ENCODE measurements at places on chromosomes 11 and 22.

- no peak for DNase-seq
Observed at GRCh38 chr11:109815500-109816150, 277.6 kb upstream of the ZC3H12C start.

DNA sequence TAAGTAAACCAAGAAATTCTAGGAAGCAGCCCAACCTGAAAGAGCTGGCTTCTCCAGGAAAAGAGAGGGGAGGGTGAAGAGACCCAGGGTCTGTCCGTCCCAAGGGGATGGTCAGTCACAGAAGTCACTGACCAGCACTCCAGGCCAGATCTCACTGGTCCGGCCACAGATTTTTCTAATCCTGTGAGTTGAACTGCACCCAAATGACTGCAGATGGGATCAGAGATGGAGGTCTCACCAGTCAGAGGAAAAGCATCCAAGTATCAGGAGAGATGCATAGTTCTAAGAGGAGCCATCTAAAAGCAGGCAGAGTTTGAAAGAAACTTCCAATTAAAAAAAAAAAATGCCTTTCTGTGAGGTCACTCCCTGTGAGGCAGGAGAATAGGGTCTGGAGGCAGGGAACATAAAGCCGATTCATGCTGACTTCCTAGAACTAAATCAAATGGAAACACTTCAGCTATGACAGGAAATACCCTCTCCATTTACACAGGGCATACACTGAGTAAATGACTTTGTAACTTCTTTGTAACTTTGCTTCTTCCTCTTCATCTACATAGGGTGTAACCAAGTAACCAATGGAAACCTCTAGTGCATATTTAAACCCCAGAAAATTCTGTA lies 144.5 kb downstream of the CCDC34 start:
- DNase-seq, result no peak

GRCh38 chr22:36027935-36028645 lies 534 bp downstream of the RBFOX2 start:
- peak; percentile 29 for DNase-seq

DNA sequence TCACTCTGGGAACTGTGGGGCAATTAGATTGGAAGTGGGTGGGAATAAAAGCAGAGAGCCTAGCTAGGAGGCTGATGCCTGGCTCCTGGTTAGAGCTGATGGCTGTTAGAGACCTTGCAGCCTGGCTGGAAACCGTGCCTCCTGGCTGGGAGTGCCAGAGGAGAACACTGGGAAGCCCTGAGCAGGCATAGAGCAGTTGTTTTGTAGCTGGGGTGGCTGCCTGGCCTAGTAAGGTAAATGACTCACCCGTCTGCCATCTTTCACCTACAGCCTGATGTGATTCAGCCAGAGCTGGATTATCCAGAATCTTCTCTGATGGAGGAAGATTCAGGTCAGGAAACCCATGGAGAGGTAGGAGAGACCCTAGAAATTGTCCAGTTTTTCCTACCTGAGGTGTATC lies 6.1 kb downstream of the UQCR10 start:
- no peak for DNase-seq

DNA sequence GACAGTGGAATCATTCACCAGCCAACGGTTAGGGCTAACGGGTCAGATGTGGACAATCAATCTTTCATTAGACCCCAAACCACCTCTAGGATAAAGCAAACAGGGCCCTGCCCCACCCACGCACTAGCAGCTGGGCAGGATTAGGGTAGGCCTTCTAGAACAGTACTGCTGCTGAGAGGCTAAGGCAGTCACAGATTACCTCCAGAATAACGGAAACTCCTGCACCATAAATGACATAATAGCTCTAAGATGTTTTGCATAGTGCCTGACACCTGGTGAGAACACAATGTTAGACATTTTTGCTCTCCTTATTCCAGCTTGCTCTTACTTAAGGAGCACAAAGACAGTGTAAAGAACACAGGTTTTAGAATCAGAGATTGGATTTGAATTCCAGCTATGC lies 1.8 kb downstream of the SYTL2 start:
- DNase-seq, result peak; percentile 27

- DNase-seq, result no peak
Observed at GRCh38 chr11:27455667-27456066, 16.9 kb downstream of the LGR4 start.

GRCh38 chr11:134485316-134485715 lies 73.3 kb upstream of the B3GAT1 start:
- DNase-seq, result no peak

DNA sequence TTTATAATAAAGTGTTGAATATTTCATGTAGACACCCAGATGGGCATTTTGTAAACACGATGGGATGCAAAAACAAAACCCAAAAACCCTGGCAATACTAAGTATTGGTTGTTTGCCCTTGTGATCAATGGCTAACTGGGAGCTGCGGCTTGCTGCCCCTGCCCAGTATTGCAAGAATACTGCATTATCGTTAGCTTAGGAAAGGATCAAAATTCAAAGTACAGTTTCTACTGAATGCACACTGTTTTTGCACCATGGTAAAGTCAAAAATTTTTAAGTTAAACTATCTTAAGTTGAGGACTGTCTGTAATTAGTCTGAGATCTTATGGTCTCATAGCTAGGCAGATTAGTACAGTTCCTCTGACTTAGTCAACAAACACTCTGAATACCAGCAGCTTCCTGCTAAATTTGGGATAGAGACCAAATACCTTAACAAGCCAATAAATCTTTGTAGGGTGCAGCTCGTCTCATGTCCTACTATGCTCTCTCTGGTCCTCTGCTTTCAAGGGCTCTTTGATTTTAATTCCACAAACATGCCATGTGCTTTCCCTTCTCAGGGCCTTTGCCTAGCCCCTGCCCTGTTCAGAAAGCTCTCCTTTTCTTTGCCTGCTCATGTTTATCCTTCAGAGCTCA lies 4.0 kb downstream of the CCDC90B start:
- no peak for DNase-seq

DNA sequence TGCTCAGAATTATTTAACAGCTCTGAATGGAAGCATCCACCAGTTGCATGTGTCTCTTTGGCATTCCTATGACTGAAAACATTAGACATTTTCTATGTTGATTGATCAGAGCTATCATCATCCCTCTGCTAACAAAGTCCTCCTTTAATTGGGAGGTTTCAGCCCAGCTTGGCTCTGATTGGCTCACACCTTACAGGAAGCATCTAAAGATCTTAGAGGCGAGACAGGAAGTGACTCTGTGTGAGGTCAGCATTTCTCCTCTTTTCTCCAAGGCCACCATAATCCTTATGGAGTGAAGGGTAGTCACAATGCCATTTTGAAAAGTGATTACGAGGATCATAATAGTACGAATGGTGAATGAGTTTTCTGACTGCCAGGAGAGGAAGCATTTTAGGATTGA lies 260.8 kb downstream of the MIAT start:
- no peak for DNase-seq

DNA sequence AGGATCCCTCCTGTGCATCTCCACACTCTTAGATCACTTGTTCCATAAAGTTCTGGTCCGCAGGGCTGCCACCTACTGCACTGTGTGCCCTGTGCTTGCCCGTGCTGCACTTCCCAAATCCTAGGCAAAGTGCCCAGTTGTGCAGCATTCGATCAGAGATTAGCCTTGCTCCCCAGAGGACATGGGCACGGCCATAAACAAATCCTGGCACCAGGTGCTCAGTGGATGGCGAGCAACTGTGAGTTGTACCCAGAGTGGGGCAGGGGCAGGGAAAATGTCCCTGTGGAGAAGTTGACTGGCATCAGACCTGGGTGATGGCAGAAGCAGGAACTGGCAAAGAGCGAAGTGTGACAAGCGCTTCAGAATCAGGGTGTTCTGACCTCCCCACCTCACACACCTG lies 4.7 kb downstream of the FADS2 start:
- DNase-seq, result no peak

DNA sequence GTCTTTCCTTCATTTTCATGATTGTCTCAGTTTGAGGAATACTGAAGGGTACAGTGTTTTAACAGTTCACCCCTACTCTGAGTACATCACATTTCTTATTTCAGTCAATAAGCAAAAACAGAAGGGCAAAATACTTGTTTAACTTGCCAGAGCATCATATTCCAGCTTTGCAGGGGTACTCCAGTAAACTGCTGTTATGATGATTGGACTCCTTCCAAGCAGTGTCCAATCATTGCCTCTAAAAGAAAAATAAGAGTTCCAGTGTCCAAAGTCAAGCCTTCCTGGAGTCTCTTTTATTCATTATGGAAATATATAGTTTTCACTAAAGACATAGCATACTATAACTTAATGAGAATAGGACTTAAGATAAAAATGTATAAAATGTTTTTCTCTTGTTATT lies 105.1 kb downstream of the FANCF start:
- DNase-seq, result no peak

DNA sequence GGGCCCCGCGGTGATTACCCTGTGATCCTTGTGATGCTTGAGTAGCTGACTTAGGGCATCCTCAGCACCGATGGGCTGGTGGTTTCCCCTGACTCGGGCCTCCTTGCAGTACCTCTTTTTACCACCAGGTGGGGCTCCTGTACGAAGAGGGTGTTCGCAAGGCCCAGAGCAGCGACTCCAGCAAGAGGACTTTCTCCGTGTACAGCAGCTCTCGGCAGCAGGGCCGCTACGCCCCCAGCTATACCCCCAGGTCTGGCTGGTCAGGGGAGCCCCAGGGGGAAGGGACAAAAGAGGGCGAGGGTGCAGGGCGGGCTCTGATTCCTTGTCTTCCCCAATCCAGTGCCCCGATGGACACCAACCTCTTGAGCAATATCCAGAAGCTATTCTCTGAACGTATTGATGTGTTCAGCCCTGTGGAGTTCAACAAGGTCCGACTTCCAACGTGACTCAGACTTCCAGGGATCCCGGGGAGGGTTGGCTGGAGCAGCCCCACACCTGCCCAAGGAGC lies 1.3 kb upstream of the TM7SF2 start:
- DNase-seq, result peak; percentile 90

DNA sequence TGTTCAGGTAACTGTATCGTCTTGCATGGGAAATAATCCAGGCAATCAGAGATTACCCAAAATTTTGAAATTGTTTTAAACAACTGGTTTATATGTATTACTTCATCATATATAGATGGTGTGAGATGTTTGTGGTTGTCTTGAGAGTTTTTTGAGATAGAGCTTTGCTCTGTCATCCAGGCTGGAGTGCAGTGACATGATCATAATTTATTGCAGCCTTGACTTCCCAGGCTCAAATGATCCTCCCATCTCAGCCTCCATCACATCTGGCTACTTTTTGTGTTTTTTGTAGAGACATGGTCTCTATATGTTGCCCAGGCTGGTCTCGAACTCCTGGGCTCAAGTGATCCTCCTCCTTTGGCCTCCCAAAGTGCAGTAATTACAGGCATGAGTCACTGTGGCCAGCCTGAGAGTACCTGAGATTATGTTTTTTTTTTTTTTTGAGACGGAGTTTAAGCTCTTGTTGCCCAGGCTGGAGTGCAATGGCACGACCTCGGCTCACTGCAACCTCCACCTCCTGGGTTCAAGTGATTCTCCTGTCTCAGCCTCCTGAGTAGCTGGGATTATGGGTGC lies 11.5 kb downstream of the CTNND1 start:
- no peak for DNase-seq

DNA sequence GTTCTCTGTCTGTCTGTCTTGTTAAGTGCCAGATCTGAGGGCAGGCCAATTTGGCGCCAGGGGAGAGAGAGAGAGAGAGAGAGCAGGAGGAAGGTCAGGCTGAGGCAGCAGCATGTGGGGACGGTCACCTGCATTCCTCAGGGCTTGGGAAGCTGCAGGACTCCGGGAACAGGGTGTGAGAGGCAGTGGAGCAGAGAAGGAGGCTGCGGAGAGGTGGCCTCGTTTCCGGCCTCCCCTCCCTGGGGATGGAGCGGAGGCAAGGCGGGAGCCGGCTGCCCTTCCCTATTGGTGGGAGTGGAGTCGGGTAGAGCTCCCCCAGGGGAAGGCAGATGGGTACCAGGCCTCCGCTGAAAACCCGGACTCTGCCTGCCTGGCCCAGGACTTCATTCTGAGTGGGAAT lies 9.7 kb downstream of the CLMP start:
- DNase-seq, result no peak

DNA sequence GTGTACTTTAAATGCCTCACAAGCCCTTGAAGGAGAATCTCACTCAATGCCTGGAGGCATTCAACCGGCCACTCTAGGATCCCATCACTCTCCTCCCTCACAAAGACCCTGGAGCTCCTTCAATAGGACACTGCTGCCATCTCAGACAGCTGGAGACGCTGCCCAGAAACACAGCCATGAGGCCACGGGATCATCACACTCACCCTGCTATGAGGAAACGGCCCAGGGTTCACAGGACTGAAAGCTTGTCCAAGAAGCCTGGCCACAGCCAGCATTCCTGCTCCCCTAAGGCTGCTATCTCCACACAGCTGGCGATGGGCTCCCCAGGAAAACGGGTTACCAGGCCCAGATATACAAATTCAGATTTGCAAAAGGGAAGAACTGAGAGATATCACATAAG lies 13.2 kb downstream of the CARS1 start:
- DNase-seq, result no peak

GRCh38 chr11:30452114-30452513 lies 129.2 kb downstream of the ARL14EP start:
- no peak for DNase-seq

GRCh38 chr11:122337704-122338103 lies 221.7 kb upstream of the BLID start:
- DNase-seq, result no peak

DNA sequence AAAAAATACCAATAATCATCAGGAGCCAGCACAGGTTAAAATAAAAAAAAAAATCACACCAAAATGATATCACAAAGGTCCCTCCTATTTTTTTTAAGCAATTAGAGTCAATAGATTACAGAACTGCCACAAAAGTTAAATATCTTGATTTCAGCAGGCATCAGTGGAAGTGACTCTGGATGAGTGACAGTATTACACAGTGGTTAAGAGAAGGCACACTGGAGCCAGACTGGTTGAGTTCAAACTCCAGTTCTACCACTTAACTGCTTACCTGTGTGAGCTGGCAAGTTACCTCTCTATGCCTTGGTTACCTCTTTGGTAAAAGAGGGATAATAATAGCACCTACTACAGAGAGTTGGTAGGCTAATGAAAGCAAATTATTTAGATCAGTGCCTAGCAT lies 148.5 kb downstream of the ATG16L2 start:
- DNase-seq, result no peak

- peak; percentile 56 for DNase-seq
Observed at GRCh38 chr11:62108017-62108750, 15.6 kb upstream of the INCENP start.

GRCh38 chr22:42683578-42684283 lies 34.5 kb upstream of the CYB5R3 start:
- DNase-seq, result no peak

- no peak for DNase-seq
Observed at GRCh38 chr11:115682101-115682500, 177.9 kb upstream of the CADM1 start.

DNA sequence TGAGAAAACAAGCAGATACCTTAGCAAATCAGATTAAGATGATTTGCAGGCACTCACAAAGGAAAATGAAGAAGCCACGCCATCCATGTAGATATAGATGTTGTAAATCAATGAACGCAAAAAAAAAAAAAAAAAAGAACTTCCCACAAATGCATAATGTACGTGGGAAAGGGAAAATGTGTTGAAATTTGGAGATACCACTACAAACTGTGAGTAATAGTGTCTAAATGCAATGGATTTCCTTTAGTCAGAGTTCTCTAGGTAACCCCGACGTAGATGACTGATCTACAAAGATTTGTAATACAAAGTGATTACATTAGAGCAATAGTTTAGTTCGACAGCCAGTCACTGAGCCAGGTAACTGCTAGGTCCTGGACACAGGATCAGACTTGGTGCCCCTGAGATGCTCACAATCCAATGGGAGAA lies 783 bp upstream of the ANKRD54 start:
- DNase-seq, result no peak

- DNase-seq, result no peak
Observed at GRCh38 chr11:33227578-33228261, 29.5 kb upstream of the HIPK3 start.

- no peak for DNase-seq
Observed at GRCh38 chr11:122721201-122721963, 65.9 kb downstream of the UBASH3B start.
